H1 (cell line): ENCODE measurements at places on chromosomes 7 and 10. TPM values are rescaled to one million over a fixed set of nuclear protein-coding genes. Genes with fewer than 3 reads are reported as not detected.

The PAPOLB gene
- total RNA-seq: 0.11 and 0.15 TPM in 2 replicates

The CC2D2B gene
- 0.29 and 0.71 TPM in 2 replicates for total RNA-seq

DNA sequence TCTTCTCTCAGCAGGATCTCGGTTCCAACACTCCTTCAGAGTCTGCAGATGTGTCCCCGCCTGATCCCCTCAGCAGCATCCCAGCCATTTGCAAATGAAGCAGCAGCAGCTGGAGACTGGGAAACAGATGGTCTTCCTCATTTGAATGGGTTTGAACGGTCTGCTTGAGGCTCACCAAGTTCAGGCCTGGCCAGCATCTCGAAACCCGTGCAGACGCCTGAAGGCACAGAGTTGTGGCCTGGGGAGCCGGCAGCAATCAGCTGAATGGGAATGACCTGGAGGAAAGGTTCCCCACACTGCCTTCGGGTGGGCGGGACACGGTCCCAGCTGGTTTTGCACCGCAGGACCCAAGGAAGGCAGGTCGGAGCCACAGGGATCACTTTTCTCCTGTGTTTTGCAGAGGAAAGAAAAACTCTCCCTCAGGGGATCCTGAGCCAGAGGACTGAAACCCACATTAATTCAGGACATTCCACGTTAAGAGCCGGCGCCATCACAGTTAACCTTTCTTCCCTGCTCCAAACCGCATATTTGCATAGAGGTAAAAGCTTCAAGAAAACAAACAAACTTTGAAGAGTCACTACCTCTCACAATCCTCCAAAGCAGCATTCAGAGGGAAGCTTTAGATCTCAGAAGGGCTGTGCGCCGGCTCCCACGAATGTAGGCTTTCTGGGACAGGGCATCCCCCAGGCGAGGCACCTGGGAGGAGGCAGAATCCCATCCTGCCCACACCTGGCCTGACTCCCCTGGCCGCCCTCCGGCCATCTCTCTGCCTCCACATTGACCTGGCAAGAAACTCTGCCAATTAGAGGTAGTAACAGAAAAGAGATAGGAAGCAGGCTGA lies 17.7 kb downstream of the FGFR2 start:
- peak; percentile 79 for DNase-seq

- DNase-seq: no peak
These were observed 91.6 kb upstream of the IKZF1 start for GRCh38 chr7:50212666-50213621.

GRCh38 chr10:75239096-75239790 lies 3.5 kb upstream of the COMTD1 start:
- DNase-seq: no peak

DNA sequence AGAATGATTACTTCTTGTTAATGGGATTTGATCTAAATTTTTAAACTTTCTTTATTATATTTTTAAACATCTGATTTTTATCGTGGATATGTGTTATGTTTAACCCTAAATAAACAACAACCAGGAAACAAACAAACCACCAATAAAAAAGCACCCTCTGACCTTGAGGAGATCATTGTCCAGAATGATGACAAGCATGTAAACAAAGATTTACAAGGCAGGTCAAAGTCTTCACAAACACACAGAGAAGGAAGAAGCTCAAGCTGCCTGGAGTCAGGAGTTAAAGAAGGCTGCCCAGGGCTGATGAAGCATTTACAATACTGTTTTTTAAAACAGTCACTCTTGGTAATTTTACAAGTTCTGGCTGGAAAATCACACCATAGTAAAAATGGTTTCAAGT lies 31.0 kb upstream of the EGFR start:
- DNase-seq: no peak

- DNase-seq: no peak
These were observed 106.6 kb upstream of the INHBA start for GRCh38 chr7:41809529-41809939.

GRCh38 chr7:38461887-38462286 lies 169.3 kb downstream of the AMPH start:
- DNase-seq: no peak
